Astrocyte (in vitro differentiated cells and primary cell): ENCODE measurements at places on chromosomes 6 and 20. TPM values are rescaled to one million over a fixed set of nuclear protein-coding genes. Genes with fewer than 3 reads are reported as not detected.

DNA sequence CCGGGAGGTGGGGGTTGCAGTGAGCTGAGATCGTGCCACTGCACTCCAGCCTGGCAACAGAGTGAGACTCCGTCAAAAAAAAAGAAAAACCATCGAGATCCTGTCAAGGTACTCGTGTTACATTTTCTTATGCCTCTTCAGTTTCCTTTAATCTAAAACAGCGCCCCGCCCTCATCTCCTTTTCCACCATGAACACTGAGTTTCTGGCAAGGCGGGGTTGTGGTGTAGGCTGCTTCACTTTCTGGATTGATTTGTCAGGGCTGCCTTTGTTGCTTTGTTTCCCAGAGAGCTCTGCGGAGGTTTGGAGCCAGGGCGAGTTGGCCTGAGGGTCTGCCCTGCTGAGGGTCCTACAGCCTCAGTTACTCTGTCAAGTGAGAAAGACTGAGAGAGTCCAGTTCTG lies 8.9 kb downstream of the ITPR3 start:
- no peak for DNase-seq

GRCh38 chr20:38833154-38833856 lies 27.8 kb downstream of the PPP1R16B start:
- DNase-seq: no peak

- no peak for DNase-seq
Observed at GRCh38 chr20:58661598-58662473, 10.8 kb downstream of the STX16 start.

DNA sequence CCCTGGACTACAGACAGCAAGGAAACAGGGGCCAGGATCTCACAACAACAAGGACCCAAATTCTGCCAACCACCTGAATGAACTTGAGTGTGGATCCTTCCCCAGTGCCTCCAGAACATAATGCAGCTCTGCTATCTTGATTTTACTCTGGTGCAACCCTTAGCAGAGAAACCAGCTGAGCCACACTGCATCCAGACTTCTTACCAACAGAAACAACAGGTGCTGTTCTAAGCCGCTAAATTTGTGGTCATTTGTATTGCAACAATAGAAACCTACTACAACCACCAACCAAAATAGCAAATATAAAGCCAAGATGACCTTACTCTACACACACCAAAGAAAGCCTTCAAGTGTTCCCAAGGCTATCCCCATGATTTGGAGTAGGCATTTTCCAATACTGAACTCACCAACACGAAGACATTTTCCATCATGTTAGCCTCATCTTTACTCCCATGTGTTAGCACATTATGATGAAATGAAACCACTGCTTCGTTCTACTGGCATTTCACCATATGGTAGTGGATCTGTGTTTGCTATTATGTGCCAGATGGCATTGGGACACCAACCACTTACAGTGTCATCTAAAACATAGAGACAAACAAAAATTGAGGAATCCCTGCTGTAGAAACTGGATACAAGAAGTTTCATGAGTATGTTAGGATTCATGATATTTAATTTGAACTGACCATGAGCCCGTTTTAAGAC lies 249.8 kb upstream of the ID4 start:
- no peak for DNase-seq

DNA sequence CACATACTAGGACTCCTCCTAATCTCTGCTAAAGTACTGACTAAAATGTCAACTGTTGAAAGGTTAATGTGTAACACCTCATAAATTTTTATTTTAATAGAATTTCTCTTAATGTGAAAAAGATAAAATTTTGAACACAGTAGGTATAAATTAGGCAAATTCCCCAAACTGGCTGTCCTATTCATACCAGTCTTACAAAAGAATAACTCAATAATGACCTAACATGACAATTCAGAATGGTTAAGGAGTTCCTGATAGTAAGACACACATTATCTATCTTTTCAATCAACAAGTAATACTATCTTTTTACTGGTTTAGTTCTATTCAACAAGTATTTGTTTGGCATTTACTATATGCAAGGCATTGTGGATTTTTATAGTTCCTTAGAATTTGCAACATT lies 141.1 kb downstream of the EPHA7 start:
- DNase-seq: no peak

The ACTL10 gene
- 1.1 and 1.4 TPM in 2 replicates for total RNA-seq

DNA sequence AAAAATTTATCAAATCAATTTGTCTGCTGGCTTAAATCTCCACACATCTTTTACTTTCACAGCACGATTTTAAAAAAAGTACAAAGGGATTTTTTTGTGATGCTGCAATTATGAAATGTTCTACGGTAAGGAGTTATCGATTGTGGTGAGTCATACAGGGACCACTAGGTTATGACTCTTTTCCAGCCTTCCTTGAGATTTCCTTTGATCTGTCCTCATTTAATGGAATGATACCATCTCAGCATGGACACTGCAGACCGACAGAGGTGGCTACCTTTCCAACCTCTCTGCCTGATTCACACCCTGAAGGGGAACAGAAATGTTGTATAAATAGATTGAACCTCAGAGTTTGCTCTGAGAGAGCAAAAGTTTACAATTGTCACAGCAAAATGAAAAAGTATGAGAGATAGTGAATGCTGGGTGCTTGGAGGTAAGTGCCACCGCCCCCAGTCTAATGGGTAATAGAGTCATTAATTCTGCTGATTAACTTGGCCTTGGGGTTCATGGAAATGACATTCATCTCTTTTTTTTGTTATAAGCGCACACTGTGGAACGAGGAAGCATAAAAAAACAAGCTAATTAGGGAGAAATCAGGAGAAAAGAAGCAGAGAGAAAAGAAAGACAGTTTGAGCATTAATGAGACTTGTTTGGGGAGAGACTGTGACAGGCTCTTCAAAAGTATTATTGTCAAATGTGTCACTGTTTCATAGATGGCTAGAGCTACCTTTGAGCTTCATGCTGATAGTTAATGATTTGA lies 306.0 kb downstream of the RNF144B start:
- DNase-seq: no peak

DNA sequence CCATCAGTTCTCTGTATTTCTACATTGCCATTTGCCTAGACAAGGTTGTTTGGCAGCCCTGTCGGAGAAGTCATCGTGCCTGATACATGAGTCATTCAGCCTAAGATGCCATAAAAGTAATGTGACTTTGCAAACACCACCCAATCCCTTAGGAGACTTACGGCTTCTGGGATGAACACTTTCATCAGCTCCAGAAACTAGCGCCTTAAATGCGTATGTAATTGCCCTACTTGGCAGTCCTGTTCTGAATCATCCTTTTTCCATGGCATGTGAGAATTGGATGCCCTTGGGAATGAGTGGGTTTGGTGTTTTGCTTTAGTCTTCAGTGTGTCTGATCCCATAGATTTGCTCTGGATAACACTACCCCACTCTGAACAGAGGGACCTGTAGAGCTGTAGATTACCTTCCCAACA lies 158.5 kb downstream of the SASH1 start:
- peak; percentile 98 for DNase-seq

DNA sequence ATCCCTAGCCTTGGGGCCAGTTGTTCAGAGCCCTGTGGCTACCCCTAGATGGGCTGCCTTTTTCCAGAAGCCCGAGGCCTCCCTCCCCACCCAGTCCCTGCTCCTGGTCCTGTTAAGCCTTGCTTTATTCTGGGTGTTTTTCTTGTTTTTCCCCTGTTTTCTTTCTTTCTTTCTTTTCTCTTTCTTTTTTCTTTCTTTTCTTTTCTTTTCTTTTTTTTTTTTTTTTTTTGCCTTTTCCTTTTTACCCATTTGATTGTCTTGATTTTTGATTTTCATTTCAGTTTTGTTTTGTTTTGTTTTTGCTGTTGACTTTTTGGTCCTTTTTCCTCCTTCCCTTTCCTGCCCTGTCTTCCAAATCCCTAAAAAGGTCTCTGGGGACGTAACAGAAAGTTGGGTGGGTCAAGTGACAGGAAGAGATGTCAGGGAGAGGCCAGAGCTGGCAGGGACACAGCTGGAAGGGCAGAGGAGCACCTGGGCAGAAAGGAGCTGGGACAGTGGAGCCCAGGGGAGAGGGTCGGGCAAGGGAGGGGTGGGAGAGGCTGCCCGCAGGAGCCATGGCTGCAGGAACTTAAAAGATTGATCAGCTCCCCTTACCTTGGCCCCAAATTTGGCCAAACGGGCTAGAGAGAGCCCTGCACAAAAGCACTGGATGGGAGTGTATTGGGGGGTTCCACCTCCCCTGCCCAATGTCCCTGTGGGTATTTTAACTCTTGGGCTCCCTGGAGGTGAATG lies 27.6 kb downstream of the MYH7B start:
- no peak for DNase-seq
